ENCODE measurements at places on chromosomes 16 and 17.

DNA sequence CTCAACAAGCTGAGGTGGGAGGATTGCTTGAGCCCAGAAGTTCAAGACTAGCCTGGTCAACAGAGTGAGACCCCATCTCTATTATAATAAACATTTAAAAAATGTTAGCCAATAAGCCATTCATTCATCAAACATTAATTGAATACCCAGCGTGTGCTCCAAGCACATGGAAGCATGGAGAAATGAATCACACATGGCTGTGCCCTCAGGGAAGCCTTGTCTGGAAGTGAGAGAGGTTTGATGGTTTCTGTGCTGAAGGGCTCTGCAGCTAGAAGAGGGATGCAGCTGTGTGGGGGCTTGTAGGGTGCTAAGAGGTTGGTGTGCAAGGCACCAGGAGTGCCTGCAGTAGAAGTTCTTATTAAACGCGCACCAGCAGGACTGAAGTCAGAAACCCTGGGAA is 11.2 kb downstream of the CYB5D2 start:
- no peak for DNase-seq

GRCh38 chr17:52546990-52547389 is 388.5 kb upstream of the CA10 start:
- DNase-seq: no peak

GRCh38 chr16:65727534-65728137 is 605.8 kb upstream of the CDH11 start:
- no peak for DNase-seq

DNA sequence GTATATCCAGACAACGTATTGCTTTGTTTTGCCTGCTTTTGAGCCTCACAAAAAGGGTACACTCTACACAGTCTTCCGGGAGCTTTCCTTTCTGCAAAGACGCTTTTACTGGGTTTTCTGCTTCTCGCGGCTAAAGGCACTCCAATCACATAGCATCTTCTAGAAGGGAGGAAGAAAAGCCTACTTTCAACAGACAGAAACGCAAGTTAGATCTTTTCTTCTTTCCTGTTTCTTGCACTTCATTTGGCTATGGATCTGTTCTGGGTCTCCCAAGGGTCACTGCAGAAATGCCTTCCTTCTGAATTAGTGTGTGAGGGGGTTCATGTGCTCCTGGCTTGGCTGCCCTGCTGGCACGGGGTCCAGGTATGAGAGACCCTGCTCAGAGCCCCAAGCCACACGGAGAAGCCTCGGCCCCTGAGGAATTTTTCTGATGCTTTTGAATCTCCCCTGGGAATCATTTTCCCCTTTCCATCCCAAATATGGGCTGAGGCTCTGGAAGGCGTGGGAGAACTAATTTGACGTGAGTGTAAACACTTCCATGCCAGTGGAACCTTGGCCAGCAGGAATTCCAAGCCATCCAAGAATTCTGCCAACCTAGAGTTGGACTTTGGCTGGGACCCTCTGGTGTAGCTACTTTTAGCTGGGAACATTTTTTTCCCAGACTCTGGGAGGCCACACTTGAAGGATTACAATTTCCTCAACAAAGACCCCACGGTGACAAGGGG is 49.6 kb upstream of the NKD1 start:
- no peak for DNase-seq

GRCh38 chr16:22139008-22139407 is 23.3 kb upstream of the SDR42E2 start:
- no peak for DNase-seq
